Aorta (tissue), 5 donors: ENCODE measurements at places on chromosomes 2 and 18. TPM values are rescaled to one million over a fixed set of nuclear protein-coding genes. Genes with fewer than 3 reads are reported as not detected.

DNA sequence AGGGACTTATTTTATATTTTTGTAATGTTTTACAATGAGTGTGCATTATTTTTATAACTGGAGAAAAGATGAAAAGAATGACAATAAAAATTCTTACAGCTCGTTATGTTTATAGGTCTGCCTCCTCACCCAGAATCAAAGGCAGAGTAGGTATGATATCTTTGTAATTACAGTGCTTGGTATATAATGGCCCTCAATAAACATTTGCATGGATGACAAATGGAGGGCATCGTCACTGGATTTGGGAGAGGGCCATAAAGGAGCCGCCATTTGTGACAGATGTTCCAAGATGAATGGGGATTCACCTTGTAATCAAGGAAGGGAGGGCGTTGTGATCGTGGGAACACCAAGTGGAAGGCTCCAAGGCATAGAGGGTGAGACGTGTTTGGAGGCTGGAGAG, 22.6 kb upstream of the GIGYF2 start:
- no peak for DNase-seq
- H3K4me1 ChIP-seq = no peaks in the 10 kb centered on the region
- H3K27ac ChIP-seq = no peak overlapping the region
- H3K36me3 ChIP-seq = peaks cover 30% of the 10 kb centered on the region
- H3K27me3 ChIP-seq = no peaks in the 10 kb centered on the region

- no peaks in the 10 kb centered on the region for H3K4me1 ChIP-seq
- H3K4me3 ChIP-seq = no peak overlapping the region
- H3K27me3 ChIP-seq = no peaks in the 10 kb centered on the region
- H3K27ac ChIP-seq = no peak overlapping the region
Observed at GRCh38 chr18:22066083-22066485, 103.3 kb upstream of the GATA6 start.

DNA sequence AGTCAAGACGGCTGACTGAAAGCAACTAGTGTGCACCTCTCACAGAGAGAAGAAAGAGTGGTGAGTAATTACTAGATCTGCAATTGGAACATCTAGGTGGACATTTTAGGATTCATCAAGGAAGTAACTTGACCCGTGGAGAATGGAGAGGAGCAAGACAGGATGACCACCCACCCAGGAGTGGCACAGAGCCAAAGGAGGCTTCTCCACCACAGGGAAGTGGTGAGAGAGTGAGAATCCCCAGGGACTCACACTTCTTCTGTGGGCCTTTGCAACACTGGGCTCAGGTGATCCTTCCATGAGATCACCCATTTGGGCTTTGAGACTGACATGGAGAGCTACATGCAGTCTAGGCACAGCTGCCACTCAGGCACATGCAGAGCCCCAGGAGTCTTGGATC, 132.8 kb upstream of the GALNT5 start:
- H3K27me3 ChIP-seq = no peaks in the 10 kb centered on the region
- no peaks in the 10 kb centered on the region for H3K4me1 ChIP-seq
- DNase-seq = no peak
- H3K27ac ChIP-seq = no peak overlapping the region

- no peaks in the 10 kb centered on the region for H3K27me3 ChIP-seq
- H3K36me3 ChIP-seq = no peaks in the 10 kb centered on the region
- H3K4me1 ChIP-seq = no peaks in the 10 kb centered on the region
- no peak overlapping the region for H3K27ac ChIP-seq
- no peak for DNase-seq
Observed at GRCh38 chr2:233926806-233927205, 9.6 kb downstream of the TRPM8 start.

- no peak overlapping the region for H3K4me3 ChIP-seq
- DNase-seq = no peak
- H3K27me3 ChIP-seq = no peaks in the 10 kb centered on the region
- no peaks in the 10 kb centered on the region for H3K36me3 ChIP-seq
- H3K27ac ChIP-seq = no peak overlapping the region
Observed at GRCh38 chr2:98467082-98467536, 22.5 kb downstream of the INPP4A start.

DNA sequence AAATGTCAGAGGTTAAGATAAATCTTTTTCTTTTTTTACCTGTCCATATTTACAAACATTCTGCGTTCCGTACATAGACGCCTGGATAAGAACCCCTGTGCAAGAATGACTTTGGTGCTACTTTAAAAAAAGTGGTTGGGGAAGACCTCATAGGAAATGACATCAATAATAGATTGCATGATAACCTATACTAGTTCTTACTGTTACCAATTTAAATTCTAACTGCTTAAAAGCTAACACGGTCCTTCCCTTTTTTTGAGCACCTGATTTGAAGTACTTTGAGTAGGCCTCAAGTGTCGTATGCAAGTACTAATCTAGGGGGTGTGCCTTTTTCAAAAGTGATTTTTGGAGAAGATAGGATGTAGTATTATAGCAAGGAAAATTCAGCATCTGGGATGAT, 2.1 kb downstream of the SLC39A10 start:
- no peak for DNase-seq
- H3K4me3 ChIP-seq = no peak overlapping the region
- no peaks in the 10 kb centered on the region for H3K27me3 ChIP-seq
- peaks cover 1% of the 10 kb centered on the region for H3K4me1 ChIP-seq
- no peak overlapping the region for H3K27ac ChIP-seq
- no peaks in the 10 kb centered on the region for H3K36me3 ChIP-seq

DNA sequence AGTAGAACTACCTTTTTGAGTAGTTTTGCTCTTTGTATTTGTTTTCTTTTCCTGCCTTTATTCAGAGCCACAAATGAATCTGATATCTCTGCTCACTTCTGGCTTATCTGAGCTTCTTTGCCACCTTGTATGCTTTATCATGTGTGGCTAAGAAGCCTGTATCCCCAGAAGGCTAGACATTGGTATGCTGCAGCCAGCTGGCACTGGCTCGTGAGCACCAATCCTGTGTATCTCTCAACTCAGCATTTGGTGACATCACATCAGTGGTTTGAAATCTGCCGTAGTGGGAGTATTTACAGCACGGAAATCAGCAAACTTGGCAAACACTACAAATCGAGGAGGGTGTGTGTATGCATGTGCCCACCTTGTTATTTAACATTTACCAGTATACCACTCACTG, 183.7 kb upstream of the LHCGR start:
- peaks cover 8% of the 10 kb centered on the region for H3K4me1 ChIP-seq
- DNase-seq = no peak
- H3K27ac ChIP-seq = no peak overlapping the region
- no peaks in the 10 kb centered on the region for H3K36me3 ChIP-seq
- no peaks in the 10 kb centered on the region for H3K27me3 ChIP-seq
- no peak overlapping the region for H3K4me3 ChIP-seq

DNA sequence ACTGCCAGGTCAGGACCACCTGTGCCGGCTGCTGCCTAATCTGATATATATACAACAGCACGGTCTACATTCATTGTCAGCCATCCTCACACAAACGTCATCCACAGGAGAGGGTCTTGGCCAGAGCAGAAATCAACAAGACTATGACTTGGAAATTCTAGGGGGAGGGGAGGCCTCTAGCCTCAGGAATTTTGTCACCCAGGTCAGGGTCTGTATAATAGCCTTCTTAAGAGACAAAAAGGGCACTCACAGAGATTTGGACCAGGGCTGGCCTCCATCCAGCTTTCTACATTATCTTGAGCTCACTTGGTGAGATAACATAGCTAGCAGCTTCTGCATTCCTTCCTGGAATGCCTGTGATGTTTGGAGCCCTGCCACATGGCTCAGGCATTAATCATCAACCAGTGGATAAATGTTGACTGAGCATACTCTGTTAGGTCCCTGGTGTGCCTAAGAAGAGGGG, 50.4 kb upstream of the CTIF start:
- H3K4me3 ChIP-seq = no peak overlapping the region
- DNase-seq = peak; percentile 91
- no peak overlapping the region for H3K27ac ChIP-seq
- peaks cover 3% of the 10 kb centered on the region for H3K4me1 ChIP-seq
- H3K27me3 ChIP-seq = no peaks in the 10 kb centered on the region

GRCh38 chr2:84897773-84898172, 7.7 kb upstream of the TMSB10 start:
- H3K27me3 ChIP-seq = no peaks in the 10 kb centered on the region
- no peaks in the 10 kb centered on the region for H3K4me1 ChIP-seq
- DNase-seq = no peak

GRCh38 chr2:202023198-202023903, 10.3 kb upstream of the FZD7 start:
- H3K36me3 ChIP-seq = no peaks in the 10 kb centered on the region
- DNase-seq = no peak
- no peak overlapping the region for H3K4me3 ChIP-seq
- H3K27me3 ChIP-seq = no peaks in the 10 kb centered on the region

GRCh38 chr2:148515120-148515519, 129.4 kb upstream of the EPC2 start:
- no peaks in the 10 kb centered on the region for H3K27me3 ChIP-seq
- H3K4me1 ChIP-seq = peaks cover 6% of the 10 kb centered on the region
- H3K27ac ChIP-seq = no peak overlapping the region
- no peaks in the 10 kb centered on the region for H3K36me3 ChIP-seq
- no peak overlapping the region for H3K4me3 ChIP-seq

GRCh38 chr2:219059375-219059724, 1.4 kb downstream of the IHH start:
- H3K4me1 ChIP-seq = no peaks in the 10 kb centered on the region
- no peak overlapping the region for H3K27ac ChIP-seq
- H3K27me3 ChIP-seq = no peaks in the 10 kb centered on the region
- H3K36me3 ChIP-seq = no peaks in the 10 kb centered on the region
- H3K4me3 ChIP-seq = no peak overlapping the region

- no peaks in the 10 kb centered on the region for H3K27me3 ChIP-seq
- no peaks in the 10 kb centered on the region for H3K36me3 ChIP-seq
- H3K4me1 ChIP-seq = no peaks in the 10 kb centered on the region
- H3K27ac ChIP-seq = no peak overlapping the region
Observed at GRCh38 chr2:71327916-71328315, 3.7 kb upstream of the ZNF638 start.

GRCh38 chr18:43620936-43621335, 343.6 kb upstream of the SYT4 start:
- H3K27me3 ChIP-seq = no peaks in the 10 kb centered on the region
- DNase-seq = no peak
- no peak overlapping the region for H3K27ac ChIP-seq
- no peaks in the 10 kb centered on the region for H3K36me3 ChIP-seq

DNA sequence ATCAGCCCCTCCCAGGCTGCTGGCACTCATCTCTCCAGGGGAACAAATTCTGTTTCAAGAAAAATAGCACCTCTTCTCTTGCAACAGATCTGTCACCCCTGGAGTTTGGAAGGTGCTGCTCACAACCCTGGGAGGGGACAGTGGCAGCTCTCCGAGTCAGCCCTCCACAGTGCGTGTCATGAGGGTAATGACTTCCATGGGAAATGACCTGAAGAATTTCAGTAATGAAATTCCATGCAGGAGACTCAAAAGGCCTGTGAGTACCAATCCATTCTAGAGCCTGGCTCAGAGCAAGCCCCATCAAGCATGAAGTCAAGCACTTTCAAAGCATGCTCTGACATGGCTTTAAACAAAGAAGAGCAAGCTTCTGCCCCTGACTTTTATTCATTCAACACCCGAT, 276.3 kb upstream of the PARD3B start:
- no peak overlapping the region for H3K27ac ChIP-seq
- no peak overlapping the region for H3K4me3 ChIP-seq
- peaks cover 7% of the 10 kb centered on the region for H3K4me1 ChIP-seq
- no peaks in the 10 kb centered on the region for H3K36me3 ChIP-seq

DNA sequence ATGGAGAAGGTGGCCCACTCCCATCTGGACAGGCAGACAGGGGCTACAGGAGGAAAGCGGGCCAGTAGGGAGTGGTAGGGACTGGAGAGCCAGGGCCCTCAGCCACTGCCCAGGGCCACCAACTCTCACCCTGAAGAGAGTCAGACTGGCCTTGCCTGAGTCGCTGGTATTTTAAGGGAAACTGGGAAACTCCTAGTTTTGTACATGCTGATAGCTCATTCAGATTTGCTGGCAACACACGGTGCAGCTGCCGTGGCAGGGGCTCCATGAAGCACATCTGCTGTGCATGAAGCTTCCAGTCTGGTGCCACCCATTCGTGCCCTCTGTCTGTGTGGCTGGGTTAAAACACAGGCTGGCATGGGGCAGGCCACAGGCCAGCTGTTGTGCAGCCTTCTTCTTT, 137.3 kb upstream of the GLI2 start:
- H3K36me3 ChIP-seq = no peaks in the 10 kb centered on the region
- no peaks in the 10 kb centered on the region for H3K4me1 ChIP-seq
- no peaks in the 10 kb centered on the region for H3K27me3 ChIP-seq
- H3K27ac ChIP-seq = no peak overlapping the region
- peak; percentile 41 for DNase-seq

- no peak overlapping the region for H3K27ac ChIP-seq
- peak; percentile 23 for DNase-seq
Observed at GRCh38 chr2:130823886-130824491, 12.7 kb upstream of the ARHGEF4 start.

DNA sequence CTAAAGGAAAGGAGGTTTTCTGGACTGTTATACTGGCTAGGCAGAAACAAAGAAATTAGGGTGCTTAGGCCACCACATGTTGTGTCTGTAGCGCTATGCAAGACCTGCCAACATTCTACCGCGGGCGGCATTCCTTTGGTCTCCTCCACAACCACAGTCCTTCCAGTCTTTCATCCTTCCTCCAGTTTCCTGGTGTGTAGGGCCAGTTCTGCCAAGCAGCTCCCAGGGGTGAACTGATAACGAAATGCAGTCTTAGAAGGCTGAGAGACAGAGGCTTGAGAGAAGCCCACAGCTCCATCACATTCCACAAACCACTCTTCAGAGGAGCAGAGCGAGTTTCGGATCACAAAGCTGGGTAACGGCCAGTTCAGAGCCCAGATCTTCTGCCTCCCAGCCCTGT, 19.5 kb upstream of the CXXC1 start:
- DNase-seq = no peak
- H3K4me1 ChIP-seq = no peaks in the 10 kb centered on the region
- H3K36me3 ChIP-seq = no peaks in the 10 kb centered on the region
- H3K4me3 ChIP-seq = no peak overlapping the region

DNA sequence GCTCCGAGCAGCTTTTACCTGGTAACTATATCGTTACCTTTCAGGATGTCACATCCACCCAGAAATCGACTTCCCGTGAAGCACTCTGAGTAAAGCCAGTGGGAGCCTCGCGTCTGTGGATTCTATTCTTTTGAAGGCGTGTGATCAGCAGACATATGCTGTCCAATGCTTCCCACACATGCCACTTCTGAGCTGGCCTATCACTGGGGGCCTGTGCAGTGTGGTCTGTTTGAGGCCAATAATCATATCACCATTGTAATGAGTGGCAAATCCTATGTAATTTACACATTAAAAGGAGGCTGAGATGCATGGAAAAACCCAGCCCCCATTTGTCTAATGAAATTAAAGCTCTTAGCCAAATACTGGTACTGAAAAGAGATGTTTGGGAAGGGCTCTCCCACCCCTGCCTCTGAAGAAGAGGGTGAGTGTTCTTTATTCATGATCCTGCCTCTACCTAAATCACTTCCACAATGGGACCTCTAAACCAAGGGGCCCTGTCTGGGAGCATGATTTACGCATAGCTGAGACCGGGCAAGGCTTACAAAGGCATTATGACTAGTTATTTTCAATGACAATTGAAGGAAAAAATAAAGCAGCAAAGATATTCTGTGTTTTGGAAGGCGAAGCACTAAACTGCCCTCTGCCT, 686.8 kb downstream of the ZEB2 start:
- H3K27me3 ChIP-seq = no peaks in the 10 kb centered on the region
- H3K36me3 ChIP-seq = no peaks in the 10 kb centered on the region
- H3K4me3 ChIP-seq = no peak overlapping the region
- DNase-seq = no peak

- DNase-seq = no peak
- no peaks in the 10 kb centered on the region for H3K4me1 ChIP-seq
- no peak overlapping the region for H3K27ac ChIP-seq
- no peaks in the 10 kb centered on the region for H3K36me3 ChIP-seq
- no peaks in the 10 kb centered on the region for H3K27me3 ChIP-seq
Observed at GRCh38 chr18:64238076-64238475, 89.2 kb upstream of the LINC00305 start.

TTC21B gene
- 7.4 TPM for polyA plus RNA-seq

NCKAP5 gene
- not detected for polyA plus RNA-seq

RPRM gene
- polyA plus RNA-seq = not detected

GPBAR1 gene
- polyA plus RNA-seq = 0.46 TPM
